ENCODE measurements at places on chromosomes 16 and 17.

- DNase-seq = peak; percentile 91
Observed at GRCh38 chr16:6247775-6248174, 1084.9 kb upstream of the RBFOX1 start.

- DNase-seq = no peak
Observed at GRCh38 chr16:83929811-83930555, 23.1 kb upstream of the OSGIN1 start.

GRCh38 chr17:47844227-47844626, 3.2 kb upstream of the SCRN2 start:
- no peak for DNase-seq

DNA sequence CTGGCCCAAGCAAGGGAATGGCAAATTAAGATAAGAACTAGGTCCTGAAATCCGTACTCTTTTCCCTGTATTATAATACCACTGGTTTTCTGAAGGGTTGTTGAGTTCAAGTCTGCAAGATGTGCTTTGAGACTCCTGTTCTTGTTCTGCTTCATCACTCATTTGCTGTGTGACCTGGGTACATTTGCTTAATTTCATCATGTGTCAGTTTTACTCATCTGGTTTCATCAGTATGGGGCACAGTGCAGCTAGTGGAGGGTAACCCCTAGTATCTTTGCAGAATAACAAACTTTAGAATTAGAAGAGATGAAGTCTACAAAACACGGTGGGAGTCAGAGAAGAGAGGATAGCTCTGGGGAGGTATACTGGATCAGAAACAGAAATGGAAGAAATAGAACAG, 21.9 kb upstream of the EFCAB13 start:
- no peak for DNase-seq

DNA sequence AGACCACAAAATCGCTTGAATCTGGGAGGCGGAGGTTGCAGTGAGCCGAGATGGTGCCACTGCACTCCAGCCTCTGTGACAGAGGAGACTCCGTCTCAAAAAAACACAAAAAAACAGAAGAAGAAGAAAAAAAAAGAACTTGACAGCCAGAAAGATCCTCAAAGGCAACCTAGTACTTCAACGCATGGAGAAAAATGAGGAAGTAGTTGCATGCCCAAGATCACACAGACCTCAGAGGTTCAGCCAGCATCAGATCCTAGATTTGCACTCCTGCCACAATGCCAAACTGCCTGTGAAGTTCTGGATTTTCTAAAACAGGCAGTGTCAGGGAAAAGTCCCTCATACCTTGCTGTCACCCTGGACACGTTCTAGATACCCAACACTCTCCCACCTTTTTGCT, 1.5 kb downstream of the ATPAF2 start:
- peak; percentile 53 for DNase-seq

GRCh38 chr17:44907729-44908470, 7.4 kb downstream of the GFAP start:
- DNase-seq = peak; percentile 8

DNA sequence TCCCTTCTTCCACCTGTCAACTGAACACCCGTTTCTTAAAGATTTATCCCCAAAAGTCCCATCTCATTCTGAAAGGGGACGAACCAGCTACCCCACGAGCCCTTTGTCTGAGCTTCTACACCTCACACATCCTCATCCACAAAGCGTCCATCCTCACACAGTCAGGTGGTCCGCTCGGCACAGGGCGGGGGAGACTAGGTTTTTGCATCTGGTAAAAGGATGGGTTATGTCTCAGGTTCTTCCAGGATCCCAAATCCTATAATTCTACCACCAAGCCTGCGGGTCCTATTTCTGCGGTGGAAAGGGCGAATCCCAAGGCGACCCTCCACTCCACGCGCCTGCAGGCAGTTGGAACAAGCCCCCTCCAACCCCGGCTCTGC, 458 bp downstream of the GFOD2 start:
- no peak for DNase-seq

GRCh38 chr17:5758651-5759050, 174.3 kb upstream of the NLRP1 start:
- no peak for DNase-seq

DNA sequence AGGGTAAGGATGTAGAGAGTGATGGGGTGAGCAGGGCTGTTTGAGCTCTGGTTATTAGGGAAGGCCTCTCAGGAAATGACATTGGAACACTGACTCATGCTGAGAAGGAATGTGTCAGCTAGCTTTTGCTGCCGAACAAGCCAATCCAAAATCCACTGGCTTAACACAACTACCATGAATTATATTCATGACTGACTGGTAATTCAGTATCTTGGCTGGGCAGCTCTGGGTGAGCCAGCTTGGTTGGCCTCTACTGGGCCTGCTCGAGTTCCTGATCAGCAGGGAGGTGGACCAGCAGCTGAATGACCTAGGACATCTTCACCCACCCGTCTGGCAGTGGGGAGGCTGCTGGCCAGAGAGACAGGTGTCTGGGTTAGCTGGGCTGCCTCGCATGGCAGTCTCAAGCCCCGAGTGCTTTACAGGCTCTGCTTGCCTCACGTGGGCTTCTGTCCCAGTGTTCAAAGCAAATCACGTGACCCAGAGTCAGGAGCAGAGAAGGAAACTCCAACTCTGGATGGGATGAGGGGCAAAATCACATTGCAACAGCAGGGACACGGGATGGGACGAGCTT, 209.4 kb downstream of the KATNIP start:
- DNase-seq = no peak

- DNase-seq = peak; percentile 24
Observed at GRCh38 chr17:48756830-48757251, 28.3 kb upstream of the HOXB13 start.

DNA sequence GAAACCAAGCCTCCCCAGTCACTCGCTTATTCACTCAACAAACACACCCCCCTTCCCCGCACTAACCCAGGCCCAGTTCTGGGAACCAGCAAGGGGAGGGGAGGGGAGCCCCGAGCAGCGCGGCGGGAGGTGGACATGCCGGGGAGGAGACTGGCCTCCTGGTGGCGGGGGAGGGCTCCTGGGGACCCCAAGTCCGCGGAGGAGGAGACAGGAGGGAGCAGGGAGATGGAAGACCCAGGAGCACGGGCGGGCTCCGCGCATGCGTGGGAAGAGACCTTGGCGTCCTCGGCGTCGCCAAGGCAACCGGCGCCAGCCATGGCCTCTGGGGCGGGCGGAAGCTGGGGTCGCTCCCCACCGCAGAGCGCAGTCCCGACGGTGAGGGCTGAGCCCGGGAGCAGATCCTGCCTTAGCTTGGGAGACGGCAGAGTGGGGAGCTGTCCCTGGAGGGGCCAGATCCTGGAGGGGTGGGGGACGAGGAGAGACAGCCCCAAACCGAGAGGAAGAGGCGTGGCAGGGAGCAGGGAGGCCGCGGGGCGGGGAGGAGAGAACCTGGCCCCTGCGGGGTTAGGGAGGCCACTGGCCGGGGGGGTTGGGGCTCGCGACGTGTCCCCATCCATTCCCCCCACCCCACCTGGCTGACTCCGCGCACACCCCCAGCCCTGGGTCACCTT, at the start of gene PRR29:
TSS of gene PRR29 (plus strand) at position 302 of the 671 bp plus-strand sequence. CDS start at position 316, 14 bp downstream.
- DNase-seq = peak; percentile 29

- no peak for DNase-seq
Observed at GRCh38 chr16:89113661-89114060, 20.0 kb downstream of the ACSF3 start.

DNA sequence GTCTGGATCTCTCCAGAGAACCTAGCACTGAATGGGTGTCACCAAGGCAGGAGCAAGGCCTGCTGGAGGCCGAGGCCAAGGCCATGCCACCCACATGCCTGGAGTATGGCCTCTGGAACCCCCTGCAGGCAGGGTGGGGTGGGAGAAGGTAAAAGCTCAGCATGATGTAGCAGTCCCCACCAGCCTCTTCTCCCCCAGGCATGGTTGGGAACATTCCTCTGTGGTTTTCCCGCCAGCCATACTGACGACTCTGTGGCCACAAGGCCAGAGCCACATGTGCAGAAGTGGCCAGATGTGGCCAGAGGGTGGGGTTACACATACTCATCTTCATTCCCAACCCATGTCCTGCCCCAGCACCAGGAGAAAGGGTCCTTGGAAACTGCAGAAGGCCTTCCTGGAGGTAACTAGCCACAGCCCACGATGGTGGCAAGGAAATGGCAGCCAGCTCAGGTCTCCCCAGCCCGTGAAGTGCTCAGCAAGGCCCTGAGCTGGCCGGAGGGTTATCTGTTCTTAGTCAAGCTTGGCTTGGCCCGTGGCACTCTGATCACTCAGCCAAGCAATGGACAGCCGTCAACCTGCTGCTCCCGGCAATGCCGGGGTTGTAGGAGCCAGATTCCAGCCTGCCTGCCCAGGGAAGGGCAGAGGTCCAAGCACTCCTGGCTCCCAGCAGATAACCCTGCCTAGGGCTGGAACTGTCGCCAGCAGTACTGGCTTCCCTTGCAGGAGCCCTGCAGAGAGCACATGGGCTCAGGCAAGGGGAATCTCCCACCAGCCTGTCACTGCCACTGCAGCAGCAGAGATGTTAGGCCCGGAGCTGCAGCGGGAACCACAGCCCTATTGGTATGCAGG, 26.1 kb downstream of the HDAC5 start:
- peak; percentile 26 for DNase-seq

DNA sequence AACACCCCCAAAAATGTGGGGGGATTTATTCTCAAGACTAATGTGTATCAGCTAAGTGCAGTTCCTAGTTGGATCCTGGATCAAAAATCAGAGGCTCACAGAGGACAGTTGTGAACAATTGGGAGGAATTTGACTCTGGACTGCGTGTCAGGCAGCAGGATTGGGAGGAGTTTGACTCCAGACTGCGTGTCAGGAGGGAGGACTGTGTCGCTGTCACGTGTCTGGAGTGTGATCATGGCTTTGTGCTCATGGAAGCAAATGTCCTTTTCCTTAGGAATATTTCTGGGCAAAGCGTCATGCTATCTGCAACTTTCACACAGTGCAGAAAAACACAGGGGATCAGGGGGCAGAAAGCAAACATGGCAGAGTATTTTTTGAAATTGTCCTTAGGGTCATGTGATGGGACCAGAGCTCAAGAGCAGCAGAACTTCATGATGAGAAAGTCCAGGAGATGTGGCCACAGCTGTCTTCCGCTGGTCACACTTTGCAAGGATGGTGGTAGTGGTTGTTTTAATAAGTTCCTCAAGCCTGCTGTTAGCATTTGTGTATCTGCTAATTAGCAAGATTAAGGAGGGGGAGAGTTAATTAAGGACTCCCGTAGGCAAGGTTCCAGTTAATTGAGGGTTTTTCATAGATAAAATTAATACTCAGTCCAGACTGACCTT, 122.0 kb upstream of the CHMP6 start:
- no peak for DNase-seq

GRCh38 chr17:7137171-7137943, 22.7 kb upstream of the ASGR2 start:
- DNase-seq = no peak

GRCh38 chr17:48491527-48492273, 39.1 kb downstream of the HOXB1 start:
- DNase-seq = no peak

DNA sequence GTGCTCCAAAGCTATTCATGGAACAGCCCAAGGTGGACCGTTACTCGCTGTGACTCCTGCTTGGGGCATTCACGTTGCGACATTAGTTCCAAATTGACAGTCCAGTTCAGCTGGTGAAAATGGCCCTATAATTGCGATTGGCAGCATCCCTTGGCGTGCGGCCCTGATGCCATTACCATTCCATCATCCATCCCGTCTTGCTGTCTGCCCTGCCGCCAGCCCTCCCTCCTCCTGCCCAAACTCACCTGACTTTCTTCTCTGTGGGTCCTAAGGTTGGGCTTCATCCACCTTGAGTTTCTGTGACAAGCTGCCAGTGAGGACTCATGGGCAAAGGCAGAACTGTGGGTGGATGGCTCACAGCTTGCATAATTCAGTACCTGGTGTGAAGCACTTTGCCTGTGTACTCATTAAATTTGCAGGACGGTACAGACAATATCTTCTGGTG, 104.6 kb downstream of the RPTOR start:
- DNase-seq = no peak

DNA sequence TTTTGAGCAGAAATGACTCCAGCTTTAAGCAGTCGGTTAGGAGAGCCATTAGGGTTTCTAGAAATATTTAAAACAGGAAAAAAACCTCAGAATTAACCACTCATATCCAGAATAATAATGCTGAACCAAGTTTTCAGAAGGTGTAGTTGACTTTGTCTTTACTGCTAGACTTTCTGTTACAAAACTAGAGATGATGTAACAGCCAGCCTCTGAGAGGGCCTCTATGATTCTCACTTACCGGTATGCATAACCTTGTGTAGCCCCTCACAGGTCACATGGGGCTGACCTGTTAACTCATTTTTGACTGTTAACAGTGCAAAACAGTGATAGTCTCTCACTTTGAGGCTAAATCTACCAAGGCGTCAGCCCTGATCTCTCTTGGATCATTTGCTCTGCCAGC, 74.3 kb downstream of the TEX14 start:
- no peak for DNase-seq

- no peak for DNase-seq
Observed at GRCh38 chr16:23509782-23510163, 521 bp downstream of the GGA2 start.

GRCh38 chr17:82081546-82081945, 15.9 kb upstream of the DUS1L start:
- no peak for DNase-seq

GRCh38 chr16:11619327-11619851, 32.7 kb upstream of the LITAF start:
- peak; percentile 33 for DNase-seq

- no peak for DNase-seq
Observed at GRCh38 chr17:37708008-37708615, 36.7 kb downstream of the HNF1B start.

- no peak for DNase-seq
Observed at GRCh38 chr17:78180083-78180482, 6.8 kb downstream of the TK1 start.

GRCh38 chr16:11675561-11676511, 7.6 kb downstream of the SNN start:
- DNase-seq = no peak

GRCh38 chr17:79304884-79305283, 230.3 kb downstream of the ENGASE start:
- DNase-seq = no peak

- DNase-seq = no peak
Observed at GRCh38 chr17:46839211-46839610, 12.2 kb upstream of the WNT9B start.

DNA sequence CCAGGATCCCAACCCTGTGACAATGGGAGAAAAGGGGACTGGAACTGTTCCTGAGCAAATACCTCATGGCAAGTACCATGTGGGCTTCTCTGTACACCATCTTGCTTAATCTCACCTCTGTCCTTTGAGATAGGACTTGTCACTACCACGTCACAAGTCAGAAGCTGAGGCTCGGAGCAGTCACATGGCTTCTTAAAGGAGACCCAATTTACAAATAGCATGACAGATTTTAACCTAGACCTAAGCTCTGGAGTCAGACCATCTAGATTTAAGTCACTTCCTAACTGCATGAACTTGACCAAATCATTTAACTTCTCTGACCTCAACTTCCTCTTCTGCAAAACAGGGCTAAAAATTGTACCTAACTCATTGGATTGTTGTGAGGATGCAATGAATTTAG, 36.0 kb upstream of the CCL1 start:
- peak; percentile 83 for DNase-seq

GRCh38 chr17:50931144-50931908, 65.2 kb upstream of the TOB1 start:
- DNase-seq = peak; percentile 94
